ENCODE measurements at places on chromosomes 1 and 21.

DNA sequence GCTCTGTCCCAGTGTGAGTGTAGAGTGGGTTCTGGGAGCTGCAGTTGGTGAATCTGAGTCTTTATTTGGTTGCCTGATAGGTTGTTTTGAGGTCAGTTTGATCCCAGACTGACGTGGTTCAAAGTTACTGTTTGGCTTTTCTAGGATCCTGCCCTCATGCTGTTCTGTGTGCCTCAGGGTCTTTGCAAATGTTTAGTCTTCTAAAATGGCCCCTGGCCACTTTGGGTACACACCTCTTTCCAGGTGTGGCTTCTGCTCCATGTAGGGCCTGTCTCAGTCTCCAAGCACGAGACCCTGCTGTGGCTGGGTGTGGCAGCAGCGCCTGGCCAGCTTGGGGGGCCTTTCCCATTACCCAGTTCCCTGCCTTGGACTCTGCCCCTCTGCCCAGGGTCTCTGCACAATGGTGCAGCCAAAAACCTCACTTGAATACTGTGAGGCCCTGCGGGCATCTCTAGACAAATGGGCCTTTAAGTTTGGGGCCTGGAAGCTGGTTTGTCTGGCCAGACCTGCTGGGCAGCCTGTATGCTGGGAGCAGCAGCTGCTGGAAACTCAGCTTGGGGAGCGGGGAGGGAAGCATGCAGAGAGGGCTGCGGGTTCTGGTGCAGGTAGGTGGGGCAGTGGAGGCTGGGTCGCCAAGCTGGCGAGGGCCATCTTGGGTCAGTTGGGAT lies 5.6 kb downstream of the PTPRF start:
- DNase-seq: peak; percentile 58

- DNase-seq: peak; percentile 10
Measured at GRCh38 chr1:53369761-53370160, 41.9 kb upstream of the LRP8 start.

GRCh38 chr1:55117941-55118340 lies 78.6 kb downstream of the PCSK9 start:
- no peak for DNase-seq

GRCh38 chr1:43056981-43057391 lies 98.3 kb upstream of the SLC2A1 start:
- no peak for DNase-seq

DNA sequence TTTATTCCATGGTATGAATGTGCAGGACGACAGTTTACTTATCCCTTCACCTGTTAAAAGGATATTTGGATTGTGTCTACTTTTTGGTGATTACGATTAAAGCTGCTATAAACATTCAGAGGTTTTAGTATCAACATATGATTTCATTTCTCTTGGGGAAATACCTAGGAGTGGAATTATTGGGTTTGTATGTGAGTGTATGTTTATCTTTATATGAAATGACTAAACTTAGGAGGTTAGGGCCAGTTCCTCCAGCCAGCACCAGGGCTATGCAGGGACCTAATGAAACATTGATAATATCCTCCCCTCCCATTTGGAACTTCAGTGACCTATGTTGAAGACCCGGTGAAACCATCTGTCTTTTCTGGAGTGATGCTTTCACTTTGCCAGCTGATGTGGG lies 13.8 kb downstream of the TMEM51 start:
- DNase-seq: no peak

GRCh38 chr1:183227422-183228346 lies 41.6 kb downstream of the LAMC2 start:
- DNase-seq: no peak

DNA sequence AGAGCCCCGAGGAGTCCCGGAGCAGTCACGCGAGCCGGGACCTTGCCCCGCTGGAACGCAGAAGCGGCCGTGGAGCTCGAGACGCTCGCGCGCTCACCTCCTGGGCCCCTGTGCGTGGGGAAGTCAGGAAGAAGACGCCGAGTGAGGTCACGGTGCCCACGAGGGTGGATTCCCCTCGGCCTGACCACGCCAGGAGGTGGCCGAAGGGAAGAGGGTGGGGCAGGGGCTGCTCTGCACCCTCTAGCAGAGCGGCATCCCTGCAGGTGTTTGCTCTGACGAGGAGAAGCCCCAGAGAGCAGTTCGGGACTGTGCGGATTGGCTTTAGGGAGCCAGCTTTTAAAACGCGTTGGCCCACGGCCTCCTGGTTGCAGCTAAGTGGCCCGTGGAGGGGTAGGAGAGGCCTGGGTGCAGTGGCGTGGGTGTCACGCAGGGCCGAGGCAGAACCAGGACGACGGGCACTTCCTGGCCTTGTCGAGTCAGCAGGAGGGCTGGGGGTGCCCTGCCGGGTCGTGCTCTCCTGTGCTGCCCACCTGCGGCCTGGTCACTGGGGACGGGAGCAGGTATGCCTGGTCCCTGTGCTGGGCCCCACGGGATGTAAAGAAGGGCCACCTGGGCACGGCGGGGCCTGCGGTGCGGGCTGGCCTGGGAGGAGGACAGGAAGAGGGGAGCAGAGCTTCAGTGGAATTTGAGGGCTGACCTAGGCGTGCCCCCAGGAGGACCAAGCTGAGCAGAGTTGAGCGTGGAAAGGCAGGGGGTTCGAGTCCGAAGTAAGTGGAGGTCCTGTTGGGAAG lies 1.0 kb downstream of the PDXK start:
- no peak for DNase-seq

GRCh38 chr1:114758256-114758832 lies 560 bp upstream of the CSDE1 start:
- DNase-seq: no peak

GRCh38 chr1:21378705-21379494 lies 61.0 kb upstream of the NBPF3 start:
- no peak for DNase-seq

DNA sequence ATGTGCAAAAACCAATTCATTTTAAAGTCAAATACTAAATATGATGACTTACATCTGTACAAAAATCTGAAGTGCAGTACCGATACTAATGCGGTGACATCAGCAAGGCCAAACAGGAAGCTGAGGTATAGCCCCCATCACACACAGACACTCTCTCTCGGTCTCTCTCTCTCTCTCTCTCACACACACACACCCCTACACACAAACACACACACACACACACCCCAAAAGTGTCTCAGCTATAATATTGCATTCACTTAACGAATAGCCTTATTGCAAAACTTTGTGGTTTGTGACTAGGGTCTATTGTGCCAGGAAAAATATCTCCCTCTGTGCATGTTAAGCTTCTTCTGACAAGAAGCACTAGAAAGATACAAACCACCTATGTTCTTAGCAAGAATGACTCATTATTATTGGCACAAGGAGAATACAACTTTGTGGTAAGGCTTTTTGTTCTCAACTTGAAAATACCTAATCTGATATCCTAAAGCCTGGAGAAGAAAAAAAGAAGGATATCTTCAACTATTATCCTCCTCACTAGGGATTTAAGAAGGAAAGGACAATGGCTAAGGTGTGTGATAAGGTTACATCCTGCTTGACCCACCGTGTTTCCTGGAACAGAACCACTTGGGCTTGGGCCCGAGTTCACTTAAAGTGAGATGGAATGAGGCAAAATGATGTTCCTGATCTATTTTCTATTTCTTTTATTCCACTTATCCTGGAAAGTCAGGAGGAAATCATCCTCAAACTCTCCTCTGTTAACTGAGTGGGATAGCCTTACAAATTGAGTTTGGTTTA lies 107.1 kb downstream of the NIBAN1 start:
- no peak for DNase-seq
